Renal cortical epithelial cell (primary cell): ENCODE measurements at places on chromosomes 1 and 21. TPM values are rescaled to one million over a fixed set of nuclear protein-coding genes. Genes with fewer than 3 reads are reported as not detected.

- DNase-seq: peak; percentile 43
Measured at GRCh38 chr1:89708751-89709375, 75.9 kb downstream of the LRRC8C start.

DNA sequence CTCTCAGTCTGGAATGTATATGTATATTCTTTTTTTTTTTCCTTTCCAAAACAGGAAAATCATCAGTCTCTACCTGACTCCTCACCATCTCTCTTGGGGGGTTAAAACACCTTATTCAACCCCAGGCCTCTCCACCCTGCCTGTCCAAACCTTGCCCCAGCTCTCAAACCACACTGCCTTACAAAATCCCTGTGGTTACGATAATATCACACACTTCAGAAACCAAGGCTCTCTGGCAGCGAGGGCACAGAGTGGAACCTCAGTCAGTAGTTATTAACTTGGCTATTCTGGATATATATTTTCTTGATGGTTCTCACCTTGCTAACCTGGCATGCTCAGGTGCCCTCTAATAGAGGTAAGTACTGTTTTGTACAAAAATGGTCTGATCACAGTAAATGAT, 24.7 kb downstream of the KIAA0040 start:
- DNase-seq: no peak

DNA sequence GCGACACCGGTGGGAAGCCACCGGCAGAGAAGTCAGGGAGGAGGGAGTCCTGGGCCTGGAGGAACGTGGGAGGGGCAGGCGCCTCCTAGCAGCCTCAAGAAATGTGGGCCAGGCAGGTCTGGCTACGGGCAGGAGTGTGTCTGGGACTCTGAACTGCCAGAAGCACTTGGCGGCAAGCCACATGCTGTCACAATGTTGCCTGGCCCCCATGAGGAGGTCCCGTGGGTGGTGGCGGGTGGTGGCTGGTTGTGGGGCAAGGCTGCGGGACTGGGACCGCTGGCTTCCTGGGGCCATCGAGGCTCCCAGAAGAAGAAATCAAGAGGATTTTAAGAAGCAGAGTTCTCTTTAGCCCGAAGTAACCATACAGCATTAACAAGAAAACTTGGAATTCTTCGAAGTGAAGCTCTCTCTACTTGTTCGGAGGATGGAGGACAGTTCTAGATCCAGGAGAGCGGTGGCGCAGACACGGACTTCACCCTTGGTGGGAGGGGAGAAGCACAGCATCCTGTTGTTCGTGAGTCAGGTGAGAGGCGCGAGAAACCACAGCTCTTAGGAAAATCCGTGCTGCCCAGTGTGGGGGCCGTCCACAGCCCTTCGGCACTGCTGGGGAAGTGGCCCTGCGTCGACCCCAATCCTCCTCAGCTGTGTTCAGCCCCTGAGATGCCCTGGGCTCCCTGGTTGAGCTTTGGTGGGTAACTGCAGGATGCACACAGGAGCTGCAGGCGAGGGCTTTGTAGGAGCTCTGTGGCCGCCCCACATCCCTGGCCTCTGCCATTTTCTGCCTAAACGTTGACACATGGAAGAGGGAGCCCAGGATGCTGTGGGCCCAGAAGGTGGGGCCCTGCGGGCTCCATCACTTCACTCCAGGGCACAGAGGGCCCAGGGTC, 12.4 kb downstream of the SKI start:
- peak; percentile 68 for DNase-seq

GRCh38 chr1:94036730-94037129, 84.2 kb downstream of the ABCA4 start:
- no peak for DNase-seq

DNA sequence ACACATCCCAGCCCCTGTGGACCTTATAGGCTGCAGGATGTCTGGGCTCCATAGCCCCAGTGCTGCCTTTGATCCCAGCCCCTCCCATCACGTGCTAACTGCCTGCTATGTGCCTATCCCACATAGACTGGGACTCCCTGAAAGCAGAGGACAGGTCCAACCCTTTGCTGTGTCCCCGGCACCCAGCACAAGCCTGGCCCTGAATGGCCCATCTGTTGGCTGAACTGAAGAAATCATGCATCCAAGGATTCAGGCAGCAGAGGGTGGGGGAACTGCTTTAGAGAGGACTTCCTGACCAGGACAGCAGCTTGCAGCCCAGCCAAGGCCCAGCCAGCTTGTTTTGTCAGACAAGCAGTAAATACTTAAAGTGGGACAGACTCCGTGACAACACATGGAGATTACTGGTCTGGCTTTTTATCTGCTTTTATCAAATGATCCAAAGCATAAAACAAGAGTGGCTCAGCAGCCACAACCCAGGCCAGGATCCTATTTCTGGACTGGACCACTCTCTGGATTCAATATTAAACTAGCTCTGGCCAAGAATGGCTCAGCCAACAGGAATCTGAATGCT, 69.3 kb downstream of the GLIS1 start:
- no peak for DNase-seq

DNA sequence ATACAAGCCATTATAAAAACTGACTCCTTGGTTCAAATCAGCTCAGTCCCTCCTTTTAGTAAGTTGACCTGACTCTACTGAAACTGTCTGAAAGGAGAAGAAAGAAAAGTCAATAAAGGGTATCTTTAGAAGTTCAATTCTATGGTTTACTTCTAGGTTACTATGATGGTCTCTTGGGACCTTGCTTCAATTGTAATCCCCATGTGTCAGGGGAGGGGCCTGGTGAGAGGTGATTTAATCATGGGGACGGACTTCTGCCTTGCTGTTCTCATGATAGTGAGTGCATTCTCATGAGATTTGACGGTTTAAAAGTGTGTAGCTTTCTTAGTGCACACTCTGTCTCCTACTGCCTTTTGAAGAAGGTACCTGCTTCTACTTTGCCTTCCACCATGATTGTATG, 31.7 kb upstream of the FNBP1L start:
- DNase-seq: no peak

DNA sequence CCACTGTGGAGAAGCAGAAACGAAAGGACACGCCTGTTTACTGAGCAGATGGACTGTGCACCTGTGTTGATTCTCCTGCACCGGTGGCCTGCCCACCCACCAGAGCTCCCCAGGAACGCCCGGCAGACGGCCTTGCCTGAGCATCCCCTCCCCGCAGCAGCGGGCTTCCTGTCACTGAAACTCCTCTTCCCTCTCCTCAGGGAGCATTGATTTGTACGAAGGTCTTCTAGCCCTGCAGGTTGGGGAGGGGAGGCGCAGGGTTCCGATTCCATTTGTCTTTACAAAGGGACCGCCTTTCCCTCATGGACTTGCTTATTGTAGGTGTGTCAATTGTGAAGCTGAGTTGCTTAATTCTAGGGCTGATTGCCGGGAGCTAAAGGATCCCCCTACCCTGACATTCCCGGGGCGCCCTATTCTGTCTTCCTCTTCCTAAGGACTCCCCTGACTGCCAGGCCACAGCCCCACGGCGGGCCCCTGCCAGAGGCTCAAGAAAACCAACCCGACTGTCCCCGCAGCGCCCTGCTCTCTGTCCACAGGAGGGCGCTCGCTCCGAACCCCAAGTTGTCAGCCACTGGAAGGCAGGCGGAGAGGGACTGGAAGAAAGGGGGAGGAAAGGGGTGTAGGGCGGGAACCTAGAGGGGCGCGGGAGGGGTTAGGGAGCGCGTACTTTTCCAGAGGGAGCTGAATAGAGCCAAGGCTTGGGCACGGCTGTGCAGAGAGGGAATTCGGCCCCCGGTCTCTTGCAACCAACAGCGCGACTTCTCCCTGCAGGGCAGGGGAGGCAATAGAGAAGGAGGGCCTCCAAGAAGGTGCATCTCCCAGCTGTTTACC, 2.8 kb downstream of the S100A6 start:
- DNase-seq: peak; percentile 61

PRKAA2 gene
- 18.8 and 32.8 TPM in 2 replicates for total RNA-seq
